H1 (cell line): ENCODE measurements at places on chromosomes 3 and 15.

DNA sequence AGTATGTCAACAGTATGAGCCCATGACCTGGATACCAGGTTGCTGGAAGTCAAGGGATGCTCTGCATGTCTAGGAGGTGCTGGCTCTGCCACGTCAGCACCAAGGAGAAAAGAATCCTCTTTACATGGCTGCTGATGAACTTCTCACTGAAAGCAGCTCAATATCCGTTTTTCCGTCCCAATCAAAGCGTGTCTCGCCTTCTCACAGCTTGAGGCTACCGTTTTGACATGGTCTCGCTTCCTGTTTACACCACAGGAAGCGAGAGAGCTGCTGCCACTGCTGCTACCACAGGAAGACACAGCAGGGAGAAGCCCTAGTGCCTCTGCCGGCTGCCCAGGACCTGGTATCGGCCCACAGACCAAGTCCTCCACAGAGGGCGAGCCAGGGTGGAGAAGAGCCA lies 27.3 kb downstream of the STARD5 start:
- no peak for DNase-seq

DNA sequence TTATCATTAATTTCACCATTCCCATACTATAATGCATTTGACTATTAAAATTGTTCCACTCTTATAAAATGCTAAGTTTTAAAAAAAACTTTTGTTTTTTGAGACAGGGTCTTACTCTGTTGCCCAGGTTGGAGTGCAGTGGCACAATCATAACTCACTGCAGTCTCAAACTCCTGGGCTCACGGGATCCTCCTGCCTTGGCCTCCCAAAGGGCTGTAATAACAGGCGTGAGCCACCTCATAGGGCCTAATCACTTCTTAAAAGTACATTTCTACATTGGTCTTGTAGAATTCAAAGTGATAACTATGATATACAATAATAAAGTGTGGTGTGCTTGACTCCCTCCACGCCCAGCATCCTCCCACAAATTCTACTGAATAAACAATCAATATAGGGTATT lies 3.0 kb downstream of the DENND4A start:
- DNase-seq: no peak

DNA sequence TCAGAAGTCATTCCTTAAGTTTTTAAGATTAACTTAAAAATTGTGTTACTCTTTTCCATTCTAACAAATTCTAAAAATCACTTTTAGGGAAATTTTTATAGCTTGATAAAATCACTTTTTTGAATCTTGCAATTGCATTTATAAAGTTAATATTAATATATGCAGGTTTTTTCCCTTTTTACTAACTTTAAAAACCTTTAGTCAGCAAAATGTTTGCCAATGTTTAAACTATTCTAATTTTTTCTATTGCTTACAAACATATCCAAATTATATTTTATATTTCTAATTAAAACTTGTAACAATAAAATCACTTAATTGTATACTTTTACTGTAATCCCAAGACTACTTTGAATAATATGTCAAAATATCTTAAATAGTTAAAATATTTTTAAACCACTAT lies 839.4 kb downstream of the TBL1XR1 start:
- DNase-seq: no peak

DNA sequence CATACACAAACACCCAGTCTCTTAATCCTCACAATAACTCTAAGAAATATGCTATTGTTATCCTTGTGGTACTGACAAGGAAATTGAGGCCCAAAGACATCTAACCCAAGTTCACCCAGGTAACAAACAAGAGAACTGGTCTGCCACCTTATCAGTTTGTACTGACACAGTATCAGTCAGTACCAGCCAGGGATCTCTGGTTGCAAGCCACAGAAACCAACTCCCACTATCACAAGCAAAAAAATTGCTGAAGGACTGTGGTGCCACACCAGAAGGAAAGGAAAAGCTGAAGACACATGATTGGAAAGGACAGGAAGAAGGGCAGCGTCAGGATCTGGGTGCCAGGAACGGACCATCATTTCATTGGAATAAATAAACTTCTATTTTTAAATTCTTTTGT lies 63.8 kb upstream of the GLCE start:
- DNase-seq: no peak
